Activated CD4-positive, alpha-beta T cell treated with anti-CD3 and anti-CD28 coated beads, Interleukin-2, amount 10 ng/mL, durations not matched to agents 7 days and 5 days (primary cell): ENCODE measurements at places on chromosomes 16 and 17. TPM values are rescaled to one million over a fixed set of nuclear protein-coding genes. Genes with fewer than 3 reads are reported as not detected.

- DNase-seq: no peak
Measured at GRCh38 chr17:20189979-20190378, 180.8 kb downstream of the SPECC1 start.

DNA sequence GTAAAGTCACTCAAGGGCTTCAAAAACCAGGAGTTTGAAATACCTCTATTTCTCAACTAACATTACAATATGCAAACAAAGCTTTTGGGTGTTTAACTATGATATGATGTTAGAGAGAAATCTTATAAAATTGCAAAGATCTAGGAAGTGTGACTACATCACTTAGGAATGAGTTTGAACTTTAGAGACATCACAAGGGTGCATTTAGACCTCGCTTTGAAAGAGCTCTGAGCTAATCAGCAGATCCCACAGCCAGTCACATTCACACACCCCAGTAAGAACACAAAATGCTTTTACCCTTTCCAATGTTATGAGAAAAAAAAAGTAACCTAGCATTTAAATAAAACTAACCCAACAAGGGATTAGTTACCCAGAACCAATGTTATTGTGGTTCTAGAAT, 45.2 kb downstream of the HYDIN start:
- no peak for DNase-seq

DNA sequence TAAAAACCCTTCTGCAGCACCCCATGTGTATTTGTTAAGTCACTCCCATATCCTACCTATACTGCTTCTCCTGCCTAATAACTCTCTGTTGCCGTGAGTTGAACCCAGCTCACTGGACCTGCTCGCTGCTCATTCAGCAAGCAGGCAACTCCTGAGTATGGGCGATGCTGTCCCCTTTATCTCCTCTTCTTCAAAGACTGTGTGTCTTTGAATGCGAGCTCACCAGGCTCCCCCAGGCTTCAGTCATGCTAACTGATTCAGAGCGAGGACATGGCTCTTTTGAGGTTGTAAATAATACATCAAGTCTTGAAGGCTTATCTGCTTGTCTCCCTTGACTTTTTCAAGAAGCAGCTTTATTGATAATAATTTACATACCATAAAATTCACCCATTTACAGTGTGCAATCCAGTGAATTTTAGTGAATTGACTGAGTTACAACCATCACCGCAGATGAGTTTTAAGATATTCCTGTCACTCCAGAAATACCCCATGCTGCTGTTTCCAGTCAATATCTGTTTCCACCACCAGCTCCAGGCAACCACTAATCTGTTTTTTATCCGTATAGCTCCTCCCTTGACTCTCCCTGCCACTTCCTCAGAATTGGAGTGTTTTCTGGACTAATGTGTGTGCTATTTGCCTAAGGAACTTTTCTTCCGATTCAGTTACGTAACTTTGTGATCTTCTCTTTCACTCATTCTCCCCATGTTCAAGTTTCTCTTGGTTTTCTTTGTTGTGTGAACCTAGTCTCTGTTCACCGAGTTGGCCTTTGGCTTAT, 132.2 kb downstream of the SPECC1 start:
- no peak for DNase-seq

Gene TPSAB1
- not detected for total RNA-seq

DNA sequence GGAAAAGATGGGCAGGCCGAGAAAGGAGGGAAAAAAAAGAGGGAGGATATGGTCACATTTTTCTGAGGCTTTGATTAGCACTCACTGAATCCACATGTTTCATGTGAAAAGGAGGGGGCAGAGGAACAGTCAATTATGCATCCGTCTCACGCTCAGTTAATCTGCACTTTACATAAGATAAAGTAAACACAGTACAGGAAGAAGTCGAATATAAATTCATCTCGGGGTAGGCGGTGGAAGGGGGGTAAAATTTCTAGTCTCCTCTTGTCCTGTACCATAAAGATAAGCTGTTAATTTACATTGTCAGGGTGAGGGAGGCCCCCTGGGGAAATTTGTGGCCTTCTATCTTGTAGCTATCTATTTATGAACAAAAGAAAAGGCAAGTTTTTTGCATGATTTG, 73.1 kb upstream of the CES5A start:
- DNase-seq: no peak

DNA sequence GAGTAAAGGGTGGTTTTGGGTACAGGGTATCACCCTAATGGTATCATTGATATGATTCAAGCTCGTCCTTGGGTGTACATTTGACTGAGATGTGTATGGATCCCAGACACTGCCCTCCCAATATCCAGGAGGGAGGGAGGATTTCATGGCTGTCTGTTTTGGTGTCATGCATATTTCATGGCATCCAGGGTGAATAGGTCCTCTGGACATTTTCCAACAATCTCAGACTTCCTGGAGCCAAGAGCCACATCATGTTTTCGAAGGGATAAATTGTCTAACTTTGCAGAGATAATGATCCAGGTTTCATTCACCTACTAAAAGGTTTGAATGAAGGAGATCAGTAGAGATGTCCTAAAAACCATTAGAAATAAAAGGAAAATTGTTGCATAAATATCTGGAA, 431.9 kb downstream of the SHISA9 start:
- no peak for DNase-seq

GRCh38 chr16:47728205-47728604, 267.1 kb downstream of the PHKB start:
- no peak for DNase-seq

Gene KCNG4
- not detected for total RNA-seq

DNA sequence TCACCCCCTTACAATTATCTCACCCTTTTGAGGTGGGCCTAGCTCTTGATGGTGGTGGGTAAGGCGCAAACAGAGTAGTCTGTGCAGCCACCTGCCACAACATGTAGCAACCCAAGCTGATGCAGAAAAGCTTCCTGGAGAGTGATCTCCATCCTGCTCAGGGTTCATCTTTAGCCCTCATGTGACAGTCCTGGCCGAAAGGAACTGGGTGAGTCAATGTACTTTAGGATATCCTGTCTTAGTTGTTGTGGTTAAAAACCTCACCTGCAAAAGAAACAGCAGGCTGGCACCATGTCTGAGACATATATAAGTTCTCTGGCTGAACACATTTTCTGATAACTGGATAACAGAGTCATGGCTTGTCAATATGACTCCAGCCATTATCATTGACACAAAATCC, 183.5 kb upstream of the CPHXL start:
- no peak for DNase-seq

GRCh38 chr16:2466667-2467527, 4.2 kb upstream of the NTN3 start:
- no peak for DNase-seq

Gene CCL23
- not detected for total RNA-seq

DNA sequence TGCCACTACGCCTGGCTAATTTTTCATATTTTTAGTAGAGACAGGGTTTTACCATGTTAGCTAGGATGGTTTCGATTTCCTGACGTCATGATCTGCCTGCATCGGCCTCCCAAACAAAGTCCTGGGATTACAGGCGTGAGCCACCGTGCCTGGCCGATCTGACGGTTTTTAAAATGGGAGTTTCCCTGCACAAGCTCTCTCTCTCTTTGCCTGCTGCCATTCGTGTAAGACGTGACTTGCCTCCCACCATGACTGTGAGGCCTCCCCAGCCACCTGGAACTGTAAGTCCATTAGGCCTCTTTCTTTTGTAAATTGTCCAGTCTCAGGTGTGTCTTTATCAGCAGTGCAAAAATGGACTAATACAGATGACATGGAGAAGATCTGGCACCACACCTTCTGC, 4.7 kb upstream of the FLCN start:
- no peak for DNase-seq

DNA sequence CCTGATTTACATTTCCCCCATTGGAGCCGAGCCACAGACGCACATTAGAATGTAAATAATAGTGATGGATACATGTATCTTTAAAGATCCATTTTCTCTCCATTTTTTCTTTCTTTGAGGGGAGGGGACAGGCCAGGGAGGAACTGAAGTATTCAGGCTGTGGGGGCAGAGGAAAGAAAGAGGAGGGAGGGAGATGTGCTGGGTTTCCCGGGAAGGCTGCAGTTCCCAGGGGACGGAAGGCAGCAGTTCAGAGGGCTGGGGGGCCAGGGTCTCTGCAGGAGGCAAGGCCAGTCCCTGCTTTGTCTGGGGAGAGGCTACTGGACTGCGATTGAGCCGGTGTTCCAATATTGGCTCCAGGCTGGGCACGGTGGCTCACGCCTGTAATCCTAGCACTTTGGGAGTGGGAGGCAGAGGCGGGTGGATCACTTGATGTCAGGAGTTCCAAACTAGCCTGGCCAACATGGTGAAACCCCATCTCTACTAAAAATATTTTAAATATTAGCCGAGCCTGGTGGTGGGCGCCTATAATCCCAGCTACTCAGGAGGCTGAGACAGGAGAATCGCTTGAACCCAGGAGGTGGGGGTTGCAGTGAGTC, 94.2 kb upstream of the LHX1 start:
- no peak for DNase-seq

GRCh38 chr17:79840989-79841286, 1.7 kb upstream of the CBX4 start:
- DNase-seq: no peak

- peak; percentile 59 for DNase-seq
Measured at GRCh38 chr17:75124041-75124818, 7.3 kb downstream of the NT5C start.

- DNase-seq: no peak
Measured at GRCh38 chr17:50460831-50461526, 7.7 kb downstream of the CHAD start.

DNA sequence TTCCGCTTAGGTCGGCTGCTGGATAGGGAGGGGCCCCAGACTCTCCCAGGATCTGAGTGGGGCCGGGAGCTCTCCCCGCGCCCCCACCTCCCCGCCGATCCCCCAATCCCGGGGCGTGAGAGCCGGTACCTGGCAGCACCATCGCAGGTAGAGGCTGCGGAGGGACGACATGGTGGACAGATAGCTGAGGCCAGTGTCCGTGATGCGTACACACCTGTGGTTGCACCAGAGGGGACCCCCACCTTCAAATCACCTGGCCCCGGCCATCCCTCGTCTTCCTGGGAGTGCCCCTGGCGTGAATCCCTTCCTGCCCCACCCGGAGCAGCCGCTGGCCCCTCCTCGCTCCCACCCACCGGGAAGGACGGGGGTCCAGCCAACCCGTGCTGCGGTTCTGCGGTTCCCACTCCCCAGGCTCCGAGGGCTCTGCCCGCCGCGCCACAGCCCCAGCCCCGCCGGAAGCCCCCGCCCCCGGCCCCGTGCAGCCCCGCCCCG, 4.7 kb upstream of the WDR24 start:
- no peak for DNase-seq

Gene TP53
- 182 TPM for total RNA-seq

DNA sequence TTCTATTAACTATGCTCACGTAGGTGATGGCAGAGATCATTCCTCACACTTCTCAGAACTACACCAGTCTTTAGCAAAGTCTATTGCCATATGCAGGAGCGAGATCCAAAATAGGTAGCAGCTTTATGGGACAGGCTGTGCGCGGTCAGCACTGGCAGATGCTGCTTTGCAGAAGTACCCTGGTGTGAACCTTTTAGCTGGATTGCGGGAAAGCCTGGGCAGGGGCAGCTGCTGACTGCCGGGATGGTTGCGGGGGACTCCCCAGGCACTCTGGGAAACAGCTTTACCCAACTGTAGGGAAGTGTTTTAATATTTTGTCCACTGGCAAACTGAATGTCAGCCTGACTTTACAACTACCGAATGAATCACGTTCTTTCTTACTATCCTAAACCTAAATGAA, 251.3 kb downstream of the HS3ST3A1 start:
- DNase-seq: no peak

DNA sequence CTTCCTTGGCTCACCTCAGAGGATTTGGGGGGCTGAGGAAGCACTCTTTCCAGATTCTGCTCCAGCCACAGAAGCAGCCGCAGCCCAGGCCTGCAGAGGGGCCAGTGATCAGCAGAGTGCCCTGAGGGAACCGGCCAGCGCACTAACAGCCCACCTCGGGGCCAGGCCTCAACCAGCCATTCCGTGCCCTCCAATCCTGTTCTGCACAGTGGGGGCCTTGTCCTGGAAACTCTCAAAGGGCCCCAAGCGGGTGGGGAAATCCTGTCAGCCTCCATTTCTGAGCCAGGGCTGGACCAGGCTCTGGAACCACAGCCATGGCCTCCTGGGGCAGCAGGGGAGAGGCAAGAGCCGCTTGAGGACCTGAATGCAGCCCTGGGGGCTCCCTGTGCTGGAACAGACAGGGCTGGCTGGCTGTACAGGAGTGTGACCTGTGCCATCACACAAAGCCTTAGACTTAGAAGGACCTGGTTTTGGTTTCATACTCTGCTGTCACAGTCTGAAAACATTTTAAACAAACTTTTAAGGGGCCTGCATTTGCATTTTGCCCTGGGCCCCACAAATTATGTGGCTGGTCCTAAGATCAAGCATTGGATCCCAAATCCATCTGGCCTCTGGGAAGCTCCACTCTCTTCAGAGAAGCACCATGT, 10.0 kb downstream of the CNGB1 start:
- DNase-seq: no peak
